ENCODE measurements at places on chromosomes 16 and 17.
A peak's percentile ranks its signal among the peaks of the same experiment; 100 is the strongest.

GRCh38 chr17:3534881-3535252 lies 22.7 kb downstream of the TRPV3 start:
- DNase-seq: peak; percentile 31

GRCh38 chr17:58268774-58269556 lies 11.8 kb downstream of the MPO start:
- DNase-seq: no peak

DNA sequence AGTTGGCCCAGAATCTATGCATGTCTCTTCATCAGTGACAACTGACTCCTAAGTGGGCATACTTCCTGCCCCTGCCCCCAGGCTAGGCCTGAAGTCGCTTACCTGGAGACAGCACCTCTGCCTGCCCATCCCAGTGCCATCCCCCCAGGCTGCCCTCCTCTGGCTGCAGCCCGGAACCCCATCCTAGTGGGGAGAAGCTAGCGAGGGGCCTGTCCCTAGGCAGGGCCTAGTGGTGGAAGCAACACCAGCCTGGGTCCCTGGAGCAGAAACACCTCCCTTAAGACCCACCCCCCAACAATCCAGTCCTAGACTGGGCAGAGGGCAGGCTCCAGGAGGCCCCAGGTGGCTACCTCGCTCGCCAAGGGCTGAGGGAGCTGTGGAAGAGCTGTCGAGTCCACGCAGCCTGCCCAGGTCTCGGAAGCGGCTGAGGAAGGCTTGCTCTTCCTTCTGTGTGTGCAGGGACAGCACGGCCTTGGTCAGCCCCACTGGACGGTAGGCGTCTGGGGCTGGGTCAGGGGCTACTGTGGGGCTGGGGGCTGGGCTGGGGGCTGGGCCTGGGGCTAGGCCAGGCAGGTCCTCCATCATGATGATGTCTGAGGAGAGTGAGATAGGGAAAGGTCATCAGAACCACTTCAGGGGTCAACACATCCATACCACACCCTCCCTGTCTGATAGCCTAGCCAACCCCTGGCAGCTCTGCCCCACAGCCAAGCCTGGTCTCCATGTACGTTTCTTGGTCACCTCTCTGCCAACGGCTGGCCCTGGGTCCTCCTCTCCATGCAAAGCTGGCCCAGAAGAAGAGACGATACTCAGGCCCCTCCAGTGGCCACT lies 7.6 kb downstream of the PER1 start:
- no peak for DNase-seq

- DNase-seq: no peak
These were observed 29.6 kb upstream of the ASGR2 start for GRCh38 chr17:7144213-7144612.

DNA sequence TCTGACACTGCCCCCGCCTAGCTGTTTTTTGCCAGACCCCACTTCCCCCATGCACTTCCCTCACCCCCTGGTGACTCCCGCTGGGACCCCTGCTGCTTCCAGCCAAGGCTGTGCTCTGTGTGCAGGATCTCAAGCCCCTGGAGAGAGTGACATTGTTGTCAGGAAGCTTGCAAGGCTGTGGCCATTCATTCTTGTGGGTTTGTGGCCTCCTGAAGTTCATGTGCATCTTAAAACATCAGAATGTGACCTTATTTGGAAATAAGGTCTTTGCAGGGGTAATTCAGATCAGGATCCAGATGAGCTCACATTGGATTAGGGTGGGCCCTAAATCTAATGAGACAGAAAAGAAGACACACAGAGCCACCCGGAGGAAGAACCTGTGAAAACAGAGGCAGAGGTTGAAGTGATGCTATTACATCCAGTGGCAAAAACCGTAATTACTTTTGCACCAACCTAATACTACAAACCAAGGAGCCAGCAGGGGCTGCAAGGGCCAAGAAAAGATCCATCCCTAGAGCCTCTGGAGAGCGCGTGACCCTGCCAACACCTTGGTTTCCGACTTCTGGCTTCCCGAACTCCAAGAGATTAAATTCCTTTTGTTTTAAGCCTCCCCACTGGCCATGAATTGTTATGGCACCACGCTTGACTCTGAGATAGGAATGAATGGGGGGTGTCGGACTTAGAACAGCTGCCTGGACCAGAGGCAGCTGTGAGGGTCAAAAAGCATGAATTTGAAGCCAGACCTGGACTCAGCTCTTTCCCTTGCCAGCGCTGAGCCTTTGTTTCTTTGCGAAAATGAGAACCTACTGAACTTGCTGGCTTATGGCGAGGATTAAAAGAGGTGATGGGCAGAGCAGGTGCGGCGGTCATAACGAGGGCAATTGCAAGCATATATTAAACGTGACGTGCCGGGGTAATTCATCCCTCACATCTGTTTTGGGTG lies 75.5 kb downstream of the BMERB1 start:
- peak; percentile 100 for DNase-seq
